ENCODE measurements at places on chromosomes 3 and 15.
A peak's percentile ranks its signal among the peaks of the same experiment; 100 is the strongest.

DNA sequence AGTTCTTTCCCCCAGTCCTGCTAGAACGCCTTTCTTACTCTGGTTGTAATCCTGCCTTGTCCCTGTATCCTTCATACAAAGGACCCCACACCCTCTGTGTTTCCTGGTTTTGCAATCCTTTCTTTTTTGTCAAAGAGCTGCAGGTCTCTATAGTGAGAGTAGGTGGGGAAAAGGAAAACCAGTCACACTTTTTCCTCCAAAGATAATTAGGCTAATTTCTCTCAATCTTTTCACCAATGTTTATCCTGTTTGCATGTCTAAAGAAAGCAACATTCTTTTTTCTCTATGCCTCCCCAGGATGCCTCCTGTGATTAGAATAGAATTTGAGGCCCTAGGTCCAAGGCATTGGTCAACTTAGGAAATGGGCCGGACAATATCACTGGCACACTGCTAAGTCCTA, 25.4 kb downstream of the SEMA6D start:
- DNase-seq, result no peak

GRCh38 chr3:126752303-126753190, 48.5 kb downstream of the CHCHD6 start:
- DNase-seq, result peak; percentile 41

- DNase-seq, result no peak
Observed at GRCh38 chr3:54356261-54357045, 234.1 kb downstream of the CACNA2D3 start.

DNA sequence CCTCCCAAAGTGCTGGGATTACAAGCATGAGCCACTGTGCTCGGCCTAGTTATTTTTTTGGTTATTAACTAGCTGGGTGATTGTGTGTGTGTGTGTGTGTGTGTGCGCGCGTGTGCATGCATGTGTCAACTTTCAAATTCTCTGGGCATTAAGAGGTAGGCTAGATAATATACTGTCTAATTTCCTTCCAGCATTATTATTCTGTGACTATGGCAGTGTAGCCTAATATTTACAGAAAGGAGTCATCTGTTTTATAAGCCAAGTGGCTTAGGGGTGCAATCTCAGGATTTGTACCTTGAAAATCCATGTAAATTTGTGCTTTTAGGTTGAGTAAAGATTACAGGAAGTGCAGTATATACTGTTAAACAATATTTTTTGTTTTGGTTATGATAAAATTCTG, 85.1 kb upstream of the ZBTB20 start:
- no peak for DNase-seq

DNA sequence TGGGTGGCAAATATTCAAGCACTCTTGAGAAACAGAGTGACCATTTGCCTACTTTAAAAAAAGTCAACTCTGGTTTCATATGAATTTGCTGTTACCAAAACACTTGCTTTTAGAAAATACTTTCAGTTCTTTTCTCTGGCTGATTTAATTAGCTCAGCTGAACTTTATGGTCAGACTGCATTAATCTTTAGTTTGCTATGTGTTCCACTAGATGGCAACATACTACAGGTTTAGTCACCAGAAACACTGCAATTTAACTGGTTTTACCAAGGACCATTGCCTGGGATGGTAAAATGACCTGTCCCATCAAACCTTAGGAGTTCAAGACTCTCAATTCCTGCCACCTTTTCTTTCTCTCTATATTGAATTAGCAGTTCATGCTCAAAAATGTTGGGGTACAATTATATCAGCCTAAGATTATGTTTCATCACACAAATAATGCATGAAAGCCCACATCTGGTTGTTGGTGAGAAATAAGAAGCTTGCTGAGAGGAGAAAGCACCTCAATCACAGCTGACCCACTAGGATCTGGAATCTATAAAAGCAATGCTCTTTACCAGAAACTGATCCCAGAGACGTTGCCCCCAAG, 14.2 kb downstream of the EIF4E3 start:
- DNase-seq, result peak; percentile 16

- no peak for DNase-seq
Observed at GRCh38 chr15:56866803-56867202, 51.6 kb upstream of the TCF12 start.

- DNase-seq, result no peak
Observed at GRCh38 chr15:27408428-27408827, 437.4 kb downstream of the GABRG3 start.

DNA sequence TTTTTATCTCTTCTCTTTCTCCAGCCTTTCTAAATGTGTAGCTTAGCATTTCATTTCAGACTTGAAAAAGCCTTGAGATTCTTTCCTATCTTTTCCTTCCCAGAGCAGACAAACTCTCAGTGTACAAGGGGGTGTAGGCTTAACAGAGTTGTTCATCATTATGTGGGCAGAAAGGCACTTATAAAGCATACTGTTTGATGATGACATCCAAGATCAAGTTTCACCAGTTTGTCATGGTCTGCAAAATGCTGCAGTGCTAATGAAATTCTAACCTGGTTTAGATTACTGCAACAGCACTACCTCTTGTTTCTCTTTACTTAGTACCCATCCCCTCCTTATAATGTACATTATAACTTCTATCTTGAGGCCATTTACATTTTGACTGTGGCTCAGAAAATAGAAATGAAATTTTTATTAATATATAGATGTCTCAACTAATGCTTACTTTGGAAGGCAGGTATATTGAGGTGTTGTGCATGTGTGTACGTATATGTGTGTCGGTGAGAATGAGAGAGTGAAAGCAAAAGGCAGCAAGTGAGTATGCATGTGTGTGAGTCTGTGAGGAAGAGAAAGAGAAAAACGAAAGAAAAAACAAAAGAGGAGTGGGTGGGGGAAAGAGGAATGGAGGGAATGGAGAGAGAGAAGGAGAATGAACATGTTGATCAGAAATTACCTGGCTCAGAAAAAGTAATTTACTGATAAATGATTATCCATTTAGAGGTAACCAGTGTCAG, 1043.6 kb downstream of the TUSC7 start:
- DNase-seq, result no peak

DNA sequence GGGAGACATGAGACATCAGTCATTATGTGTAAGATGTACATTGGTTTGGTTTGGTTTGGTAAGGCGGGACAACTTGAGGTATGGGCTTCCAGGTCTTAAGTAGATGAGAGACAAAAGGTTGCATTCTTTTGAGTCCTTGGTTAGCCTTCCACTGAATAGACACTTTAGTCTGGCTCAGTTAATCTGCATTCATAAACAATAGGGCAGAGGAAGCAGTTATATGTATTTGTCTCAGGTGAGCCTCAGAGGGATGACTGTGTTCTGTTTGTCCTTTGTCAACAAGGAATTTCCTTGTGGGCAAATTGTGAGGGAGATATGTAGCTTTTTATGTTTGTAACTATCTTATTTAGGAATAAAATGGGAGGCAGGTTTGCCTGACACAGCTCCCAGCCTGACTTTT, 50.4 kb downstream of the TCF12 start:
- DNase-seq, result no peak

DNA sequence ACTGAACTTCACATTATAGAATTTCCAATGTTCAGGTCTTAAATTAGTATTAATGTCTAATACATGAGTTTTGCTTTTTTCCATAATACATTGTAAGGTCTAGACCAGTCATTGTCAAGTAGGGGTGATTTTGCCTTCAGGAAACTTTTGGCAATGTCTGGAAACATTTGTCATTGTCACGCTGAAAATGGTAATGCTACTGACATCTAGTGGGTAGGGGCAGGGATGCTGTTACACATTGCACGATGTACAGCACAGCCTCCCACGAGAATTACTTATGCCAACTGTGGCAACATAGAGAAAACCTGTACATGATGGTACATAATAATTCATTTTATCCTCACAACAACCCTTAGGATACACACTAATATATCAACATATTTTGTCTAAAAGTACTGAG, 384.1 kb downstream of the CADM2 start:
- no peak for DNase-seq

DNA sequence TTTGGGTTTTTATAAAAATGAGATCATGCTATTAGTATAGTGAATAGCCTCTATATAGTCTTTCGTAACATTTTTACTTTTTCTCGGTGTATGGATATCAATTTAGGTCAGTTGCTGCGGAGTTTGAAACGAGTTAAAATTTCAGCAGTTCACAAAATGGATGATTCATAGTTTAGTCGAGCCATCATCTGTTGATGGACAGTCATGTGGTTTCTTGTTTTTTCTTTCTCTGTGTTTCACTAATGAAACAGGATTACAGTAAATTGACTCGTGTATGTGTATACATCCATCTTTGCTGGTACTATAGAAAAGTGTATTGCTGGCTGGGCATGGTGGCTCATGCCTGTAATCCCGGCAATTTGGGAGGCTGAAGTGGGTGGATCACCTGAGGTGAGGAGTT, 106.8 kb downstream of the IGF1R start:
- DNase-seq, result peak; percentile 38

DNA sequence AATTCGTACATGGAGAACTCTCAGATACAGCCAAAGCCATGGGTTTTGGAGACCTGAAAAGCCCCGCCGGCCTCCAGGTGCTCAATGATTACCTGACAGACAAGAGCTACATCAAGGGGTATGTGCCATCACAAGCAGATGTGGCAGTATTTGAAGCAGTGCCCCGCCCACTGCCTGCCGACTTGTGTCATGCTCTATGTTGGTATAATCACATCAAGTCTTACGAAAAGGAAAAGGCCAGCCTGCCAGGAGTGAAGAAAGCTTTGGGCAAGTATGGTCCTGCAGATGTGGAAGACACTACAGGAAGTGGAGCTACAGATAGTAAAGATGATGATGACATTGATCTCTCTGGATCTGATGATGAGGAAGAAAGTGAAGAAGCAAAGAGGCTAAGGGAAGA, 23.5 kb downstream of the MYO5A start:
- DNase-seq, result no peak

DNA sequence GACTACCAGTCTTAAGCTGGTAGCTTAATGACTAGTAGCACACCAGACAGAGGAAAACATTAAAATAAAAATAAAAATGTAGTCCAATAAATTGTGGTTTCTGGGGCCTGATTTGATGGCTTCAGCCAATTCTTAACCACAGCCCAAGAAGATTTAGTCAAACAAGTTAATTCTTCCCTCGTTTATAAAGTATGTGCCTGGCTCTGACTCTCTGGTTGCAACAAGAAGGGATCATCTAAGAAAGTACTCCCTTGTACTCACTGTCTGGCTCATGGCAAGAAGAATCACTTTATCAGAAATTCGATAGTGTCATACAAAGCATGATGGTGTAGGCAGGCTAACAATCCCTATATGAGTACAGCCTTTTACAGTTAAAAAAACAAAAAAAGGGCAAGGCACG, 141.9 kb downstream of the P3H2 start:
- DNase-seq, result no peak

GRCh38 chr3:42195879-42196330, 70.1 kb downstream of the CCK start:
- no peak for DNase-seq

- no peak for DNase-seq
Observed at GRCh38 chr15:66936861-66937582, 128.4 kb upstream of the SMAD3 start.

- DNase-seq, result no peak
Observed at GRCh38 chr3:66898155-66898554, 100.0 kb upstream of the KBTBD8 start.

GRCh38 chr3:15300323-15301078, 31.9 kb downstream of the SH3BP5 start:
- DNase-seq, result peak; percentile 95

- DNase-seq, result no peak
Observed at GRCh38 chr3:113847664-113848461, 9.3 kb downstream of the GRAMD1C start.

GRCh38 chr3:2823031-2823430, 287.1 kb downstream of the IL5RA start:
- no peak for DNase-seq

DNA sequence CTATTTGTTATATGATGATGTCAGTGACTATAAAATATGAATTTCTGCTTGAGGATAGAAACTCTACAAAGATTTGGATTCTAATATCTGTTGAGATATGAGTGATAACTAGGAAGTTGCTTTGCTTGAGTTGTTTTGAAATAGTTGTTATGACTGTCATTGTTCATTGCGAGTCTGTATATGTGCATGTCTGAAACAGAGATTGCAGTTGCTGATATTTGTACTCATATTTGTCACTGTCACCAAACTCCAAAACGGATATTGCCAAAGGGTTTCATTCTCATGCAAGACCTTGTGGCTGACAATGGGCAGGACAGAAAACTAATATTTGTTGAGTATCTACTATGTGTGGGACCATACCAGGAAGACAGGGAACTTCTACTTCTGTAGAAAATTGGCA, 240.2 kb downstream of the CD47 start:
- no peak for DNase-seq

DNA sequence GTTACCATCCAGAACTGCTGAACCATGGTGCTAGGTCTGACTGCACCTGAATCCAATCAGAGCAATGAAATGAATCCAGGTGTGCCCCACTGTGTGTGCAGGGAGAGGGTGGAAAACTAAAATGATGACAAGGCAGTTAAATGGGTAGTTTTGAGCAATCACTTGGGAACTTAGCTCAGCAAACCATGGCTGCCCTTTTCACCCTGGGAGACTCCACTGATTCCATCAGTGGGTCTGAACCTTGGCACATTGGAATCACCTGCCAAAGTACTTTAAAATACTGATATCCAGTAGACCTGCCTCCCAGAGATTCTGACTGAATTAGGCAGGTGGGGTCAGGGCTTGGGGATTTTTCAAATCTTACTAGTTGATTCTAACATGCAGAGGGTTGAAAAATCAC, 59.8 kb upstream of the USP3 start:
- no peak for DNase-seq

GRCh38 chr3:149018247-149018646, 26.9 kb downstream of the GYG1 start:
- peak; percentile 18 for DNase-seq

GRCh38 chr3:157755233-157755632, 252.0 kb upstream of the VEPH1 start:
- no peak for DNase-seq

DNA sequence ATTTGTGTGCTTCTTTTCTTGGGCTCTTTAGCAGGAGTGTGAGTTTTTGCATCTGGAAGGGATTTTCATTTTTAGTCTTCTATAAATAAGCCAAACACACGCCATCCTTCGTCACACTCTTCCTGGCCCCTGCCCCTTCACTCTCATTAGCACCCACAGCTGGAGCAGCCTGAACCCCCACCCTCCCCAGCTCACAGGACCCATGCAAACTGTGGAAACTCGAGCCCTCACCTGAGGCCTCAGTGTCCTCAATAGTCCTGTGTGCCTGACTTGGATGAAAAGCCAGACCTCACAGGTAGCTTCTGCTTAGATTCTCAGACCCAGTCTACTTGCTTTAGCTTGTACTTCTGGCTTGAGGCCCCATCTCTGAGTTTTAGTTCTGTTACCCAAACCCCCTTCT, 167.9 kb downstream of the MTHFS start:
- DNase-seq, result no peak

- DNase-seq, result peak; percentile 96
Observed at GRCh38 chr3:159824333-159824732, 164.3 kb upstream of the IL12A start.

DNA sequence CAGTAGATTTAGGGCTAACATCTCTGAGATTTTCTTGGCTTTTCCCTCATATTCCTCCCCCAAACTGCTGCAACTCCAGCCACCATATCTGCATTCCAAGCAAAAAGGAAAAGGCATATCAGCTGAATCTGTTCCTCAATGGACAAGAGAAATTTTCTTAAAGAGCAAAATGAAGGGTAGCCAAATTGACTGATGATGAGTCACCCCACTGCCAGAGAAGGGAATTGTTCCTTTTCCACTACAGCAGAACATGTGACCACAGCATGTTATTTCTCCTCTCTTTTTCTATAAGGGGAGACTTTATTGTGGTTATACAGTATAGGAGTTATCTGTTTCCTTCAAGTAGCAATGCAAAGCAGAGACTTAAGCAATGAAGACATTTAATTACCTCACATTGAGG, 172.5 kb downstream of the MTHFS start:
- peak; percentile 16 for DNase-seq

- no peak for DNase-seq
Observed at GRCh38 chr3:23921052-23921511, 4.2 kb downstream of the RPL15 start.

All from NCI-H226 (cell line).